ENCODE measurements at places on chromosomes 16 and 17. TPM values are rescaled to one million over a fixed set of nuclear protein-coding genes. Genes with fewer than 3 reads are reported as not detected.

DNA sequence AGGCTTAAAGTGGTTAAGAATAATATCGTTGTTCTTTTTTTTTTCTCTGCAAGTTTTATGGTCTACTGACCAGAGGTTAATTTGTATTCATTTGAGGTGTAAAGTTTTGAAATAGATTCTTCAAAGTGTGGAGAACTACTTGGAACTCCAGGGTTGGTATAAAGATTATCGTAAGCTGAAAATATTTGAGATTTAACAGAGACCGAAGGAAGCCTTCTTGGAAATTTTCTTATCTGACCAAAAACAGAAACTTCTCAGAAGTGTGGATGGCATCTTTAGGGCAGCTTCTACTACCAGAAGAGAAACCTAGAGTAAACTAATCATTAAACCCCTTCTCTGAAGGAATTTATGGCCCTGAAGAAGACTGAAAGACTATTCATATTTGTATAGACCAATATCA is 206.8 kb upstream of the MON1B start:
- no peaks in the 10 kb centered on the region for H3K4me1 ChIP-seq
- no peaks in the 10 kb centered on the region for H3K36me3 ChIP-seq
- no peak for DNase-seq
- H3K27ac ChIP-seq, result no peak overlapping the region
- H3K27me3 ChIP-seq, result no peaks in the 10 kb centered on the region

DNA sequence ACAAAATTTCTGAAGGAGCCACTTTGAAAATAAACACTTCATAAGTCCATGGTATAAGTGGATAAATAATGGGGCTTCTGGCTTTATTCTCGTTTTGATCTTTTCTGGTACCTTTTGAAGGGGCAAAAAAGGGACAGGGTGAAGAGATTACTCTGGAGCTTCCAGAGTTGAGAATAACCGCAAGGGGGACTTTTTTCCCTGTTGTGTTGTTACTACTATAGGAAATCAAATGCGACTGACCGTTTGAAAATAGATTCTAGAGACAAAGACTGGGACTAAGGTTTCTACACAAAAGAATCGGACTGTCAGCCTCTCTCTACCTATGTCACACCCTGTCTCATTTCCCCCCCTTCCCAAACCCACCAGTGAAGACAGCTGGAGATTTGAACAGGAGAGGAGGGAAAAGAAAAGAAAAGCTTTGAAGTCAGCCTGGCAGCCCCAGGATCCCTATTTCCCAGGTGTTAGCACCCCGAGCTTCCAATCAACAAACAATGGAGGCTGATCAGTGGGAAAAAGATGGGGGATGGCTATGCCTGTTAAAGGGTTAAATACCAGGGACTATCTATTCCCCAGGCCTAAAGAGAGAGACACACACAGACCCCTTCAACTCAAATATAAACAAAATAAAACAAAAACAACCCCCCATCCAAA is 8.4 kb downstream of the HOXB4 start:
- no peak overlapping the region for H3K27ac ChIP-seq
- no peak overlapping the region for H3K4me3 ChIP-seq
- no peaks in the 10 kb centered on the region for H3K4me1 ChIP-seq
- no peaks in the 10 kb centered on the region for H3K36me3 ChIP-seq
- no peak for DNase-seq
- peaks cover 99% of the 10 kb centered on the region for H3K27me3 ChIP-seq

- no peaks in the 10 kb centered on the region for H3K27me3 ChIP-seq
- H3K27ac ChIP-seq, result no peak overlapping the region
- no peaks in the 10 kb centered on the region for H3K4me1 ChIP-seq
- DNase-seq, result no peak
- no peak overlapping the region for H3K4me3 ChIP-seq
These were observed 1.1 kb downstream of the PRSS22 start for GRCh38 chr16:2856686-2857450.

- H3K27ac ChIP-seq, result no peak overlapping the region
- no peaks in the 10 kb centered on the region for H3K4me1 ChIP-seq
- no peaks in the 10 kb centered on the region for H3K36me3 ChIP-seq
- no peak for DNase-seq
These were observed 9.3 kb upstream of the ADGRG1 start for GRCh38 chr16:57619133-57619605.

DNA sequence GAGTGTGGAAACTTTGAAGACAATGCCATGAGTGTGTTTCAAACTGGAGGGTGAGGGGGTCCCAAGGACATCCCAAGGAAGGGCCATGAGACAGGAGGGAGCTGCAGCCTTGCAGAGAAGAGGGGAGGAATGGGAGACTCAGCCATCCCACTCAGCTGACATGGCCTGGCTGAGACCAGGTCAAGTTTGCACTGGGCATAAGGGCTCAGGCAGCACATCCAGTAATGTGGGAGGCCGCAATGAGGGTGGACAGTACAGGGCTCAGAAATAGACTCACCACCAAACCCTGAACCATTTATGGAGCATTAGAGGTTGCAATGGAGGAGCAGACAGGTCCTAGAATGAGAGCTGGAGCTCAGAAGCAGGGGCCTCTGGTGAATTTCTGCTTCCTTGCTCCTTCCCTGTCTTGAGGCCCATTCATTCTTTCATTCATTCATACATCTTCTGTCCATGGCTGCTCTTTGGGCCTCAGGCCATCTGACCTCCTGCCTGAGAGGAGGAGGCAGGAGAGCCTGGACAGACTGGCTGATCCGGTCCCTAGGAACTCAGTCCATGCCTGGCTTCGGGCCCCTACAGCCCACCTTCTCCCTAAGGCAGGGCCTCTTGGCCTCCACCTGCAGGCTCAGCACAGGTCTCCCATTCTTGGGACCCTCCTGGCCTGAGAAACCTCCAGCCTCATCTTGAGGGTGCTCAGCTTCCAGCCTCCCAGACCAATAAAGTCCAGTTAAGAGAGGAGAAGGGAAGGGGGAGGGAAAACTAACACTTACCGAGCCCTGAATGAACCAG is 70.5 kb upstream of the CDH5 start:
- no peak for DNase-seq
- no peak overlapping the region for H3K4me3 ChIP-seq
- H3K4me1 ChIP-seq, result no peaks in the 10 kb centered on the region
- no peak overlapping the region for H3K27ac ChIP-seq
- H3K27me3 ChIP-seq, result peaks cover 18% of the 10 kb centered on the region

- no peaks in the 10 kb centered on the region for H3K27me3 ChIP-seq
- H3K36me3 ChIP-seq, result no peaks in the 10 kb centered on the region
- peak; percentile 65 for DNase-seq
- peak overlapping the region; percentile 71 for H3K4me3 ChIP-seq
- peaks cover 14% of the 10 kb centered on the region for H3K4me1 ChIP-seq
These were observed 448 bp downstream of the STAT5B start for GRCh38 chr17:42275527-42276358.

DNA sequence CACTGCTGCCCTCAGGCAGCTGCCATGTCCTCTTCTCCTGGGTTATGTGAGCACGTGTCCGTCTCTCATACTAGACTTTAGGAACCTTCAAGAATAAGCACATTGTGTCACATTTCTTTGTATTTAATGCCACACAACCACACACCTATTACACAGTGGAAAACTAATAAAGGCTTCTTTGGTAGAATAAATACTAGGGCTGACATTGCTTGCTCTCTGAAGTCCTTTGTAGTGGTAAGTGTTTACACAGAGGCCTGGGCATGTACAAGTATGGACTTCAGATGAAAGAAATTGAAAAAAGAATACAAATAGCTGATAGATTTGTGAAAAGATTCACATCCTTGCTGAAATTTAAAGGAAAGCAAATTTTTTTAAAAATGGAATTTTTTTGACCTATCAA is 188.1 kb upstream of the CCL2 start:
- no peaks in the 10 kb centered on the region for H3K4me1 ChIP-seq
- DNase-seq, result no peak
- no peak overlapping the region for H3K4me3 ChIP-seq

- no peak overlapping the region for H3K27ac ChIP-seq
- no peaks in the 10 kb centered on the region for H3K36me3 ChIP-seq
- H3K4me3 ChIP-seq, result no peak overlapping the region
- H3K27me3 ChIP-seq, result peaks cover 3% of the 10 kb centered on the region
- H3K4me1 ChIP-seq, result 0 out of 2 replicates have a peak, but pooled peaks cover 4% of the 10 kb centered on the region
These were observed 1.2 kb downstream of the TMC6 start for GRCh38 chr17:78127239-78127887.

DNA sequence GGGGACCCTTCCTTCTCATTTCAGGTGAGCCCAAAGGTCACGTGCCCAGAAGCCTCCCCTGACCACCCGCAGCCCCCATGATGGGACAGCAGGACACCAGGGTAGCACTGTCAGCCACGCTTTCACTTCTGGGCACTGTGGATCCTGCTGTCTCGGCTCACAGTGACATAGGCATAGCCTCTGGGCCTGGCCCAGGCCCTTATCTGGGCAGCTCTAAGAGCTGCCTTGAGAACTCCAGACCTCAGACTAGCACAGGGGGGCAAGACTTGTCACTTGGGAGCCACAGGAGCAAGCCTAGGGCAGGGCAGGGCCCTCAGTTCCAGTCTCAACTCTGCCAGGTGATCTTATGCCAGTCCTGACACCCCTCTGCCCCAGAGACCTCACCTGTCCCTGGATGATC is 4.7 kb downstream of the NATD1 start:
- no peak for DNase-seq
- H3K27ac ChIP-seq, result no peak overlapping the region
- no peak overlapping the region for H3K4me3 ChIP-seq
- peaks cover 3% of the 10 kb centered on the region for H3K4me1 ChIP-seq

CD300H gene
- polyA plus RNA-seq, result not detected

Data from SK-N-SH (cell line).